HT1080 (cell line): ENCODE measurements at places on chromosomes 7 and 10. TPM values are rescaled to one million over a fixed set of nuclear protein-coding genes. Genes with fewer than 3 reads are reported as not detected.
A peak's percentile ranks its signal among the peaks of the same experiment; 100 is the strongest.

DNA sequence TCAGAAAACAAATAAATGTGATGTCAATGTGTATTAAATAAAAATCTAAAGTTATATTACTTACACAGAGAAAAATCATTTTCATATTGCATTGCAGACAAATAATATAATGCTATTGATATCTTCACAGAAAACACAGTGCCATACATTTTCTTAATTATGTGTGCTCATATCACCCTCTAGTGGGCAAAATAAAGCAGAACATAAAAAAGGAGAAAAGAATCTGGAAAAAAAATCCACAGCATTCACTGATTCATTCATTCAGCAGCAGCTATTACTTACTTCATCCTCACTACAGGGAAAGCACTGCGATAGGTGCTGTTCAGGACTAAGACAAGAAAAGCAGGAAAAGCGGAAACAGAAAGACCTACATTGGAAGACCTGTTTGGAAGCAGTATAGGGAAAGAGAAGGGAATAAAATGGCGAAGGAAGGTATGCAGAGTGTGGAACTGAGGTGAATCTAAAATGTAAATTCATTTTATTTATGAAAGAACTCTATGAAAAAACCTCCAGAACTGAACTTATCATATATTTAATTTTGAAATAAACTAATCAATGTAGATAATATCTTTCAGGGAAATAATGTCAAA is 73.2 kb downstream of the POT1 start:
- peak; percentile 66 for DNase-seq

- DNase-seq, result peak; percentile 92
These were observed 15.8 kb downstream of the BTBD16 start for GRCh38 chr10:122286867-122287266.

GRCh38 chr7:138226001-138226476 is 149.8 kb downstream of the AKR1D1 start:
- peak; percentile 68 for DNase-seq

DNA sequence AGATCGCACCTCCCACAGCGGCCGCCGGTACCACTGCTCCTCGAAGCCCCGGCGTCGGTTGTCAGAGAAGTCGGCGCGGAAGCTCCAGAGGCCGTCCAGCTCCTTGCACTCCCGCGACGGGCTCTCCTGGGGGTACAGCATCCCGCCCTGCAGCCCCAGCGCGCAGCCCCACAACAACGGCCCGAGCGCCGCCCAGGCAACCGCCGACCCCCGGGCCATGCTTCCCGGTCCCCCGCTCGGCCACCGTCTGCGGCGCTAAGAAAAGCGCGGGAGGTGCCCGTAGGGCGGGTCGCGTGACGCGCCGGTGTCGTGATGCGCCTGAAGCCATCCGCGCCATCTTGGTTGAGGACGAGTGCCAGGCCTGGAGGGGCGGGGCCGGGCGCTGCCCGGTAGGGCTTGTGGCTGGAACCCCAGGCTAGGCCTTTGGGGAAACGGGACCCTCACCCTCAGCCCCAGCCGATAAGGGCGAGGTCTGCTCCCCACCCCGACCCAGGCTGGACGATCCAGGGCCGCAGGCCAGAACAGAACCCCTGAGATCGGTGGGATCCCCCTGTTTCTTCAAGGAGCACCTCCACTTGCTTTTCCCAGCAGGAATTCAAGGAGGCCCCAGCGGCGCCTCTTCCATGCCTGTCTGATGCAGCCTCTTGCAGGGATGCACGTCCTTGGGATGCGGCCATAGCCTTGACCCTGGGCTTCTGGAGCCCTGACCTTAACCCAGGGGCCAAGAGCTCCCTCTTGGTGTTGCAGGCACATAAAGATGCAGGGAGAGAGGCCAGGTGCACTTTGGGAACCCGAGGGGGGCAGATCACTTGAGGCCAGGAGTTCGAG is at the start of gene GUSB:
TSS of gene GUSB (minus strand) at position 249 of the 828 bp plus-strand sequence. CDS start at position 219, 30 bp downstream.
- peak; percentile 85 for DNase-seq

DNA sequence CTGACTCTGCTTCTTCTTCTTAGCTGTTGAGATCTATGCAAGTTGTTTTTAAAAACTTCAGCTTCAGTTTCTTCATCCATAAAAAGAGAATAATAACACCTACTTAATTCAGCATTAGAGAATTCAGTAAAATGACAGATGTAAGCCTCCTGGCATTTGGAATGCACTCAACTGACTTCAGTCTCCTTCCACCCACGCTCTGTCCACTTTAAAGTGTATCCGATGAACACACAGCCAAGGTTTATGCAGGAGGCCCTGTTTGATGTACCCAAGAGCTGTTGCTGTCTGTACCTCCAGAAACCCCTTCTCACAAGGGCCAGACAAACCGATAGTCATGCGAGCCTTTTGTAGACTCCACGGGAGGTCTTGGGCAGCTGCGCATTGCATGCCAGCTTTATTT is 27.1 kb upstream of the SLC35B4 start:
- no peak for DNase-seq

- no peak for DNase-seq
These were observed 25.2 kb downstream of the NUB1 start for GRCh38 chr7:151366880-151367222.

DNA sequence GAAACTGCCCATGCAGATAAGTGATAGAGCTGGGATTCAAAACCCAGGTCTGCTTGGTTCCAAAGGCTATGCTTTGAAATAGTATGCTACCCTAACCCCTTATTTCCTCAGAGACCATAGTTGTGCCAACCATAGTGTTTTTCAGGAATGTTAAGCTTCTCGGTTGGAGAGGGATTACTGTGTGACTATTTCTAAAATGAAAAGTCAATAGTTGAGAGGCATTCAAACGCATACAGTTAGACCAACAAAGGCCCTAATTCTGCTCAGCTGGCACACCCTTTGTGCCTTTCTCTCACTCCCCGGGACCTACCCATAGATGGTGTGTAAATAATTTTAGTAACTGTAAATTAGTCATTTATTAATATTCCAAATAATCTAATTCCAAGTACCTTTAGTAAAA is 64.6 kb upstream of the RNF148 start:
- no peak for DNase-seq

DNA sequence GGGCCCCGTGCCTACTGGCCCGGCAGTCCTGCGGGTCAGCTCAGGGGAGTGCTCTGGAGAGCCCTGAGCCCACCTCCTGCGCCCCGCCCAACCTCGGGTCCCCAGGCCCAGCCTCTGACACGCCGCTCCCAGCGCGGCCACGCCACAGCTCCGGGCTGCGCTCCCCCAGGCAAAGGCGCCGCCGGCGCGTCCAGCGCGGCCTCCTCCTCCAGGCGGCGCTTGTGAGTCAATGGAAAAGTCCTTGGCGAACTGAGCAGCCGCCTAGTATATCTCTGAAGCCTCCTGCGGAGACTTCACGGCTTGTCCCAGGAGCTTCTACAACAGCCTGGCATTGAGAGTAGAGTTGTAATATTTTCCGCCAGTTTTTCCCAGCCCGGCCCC is 29.5 kb upstream of the BMS1 start:
- DNase-seq, result peak; percentile 72

- DNase-seq, result no peak
These were observed 182.1 kb downstream of the EVX1 start for GRCh38 chr7:27424749-27425148.

GRCh38 chr7:49893131-49893530 is 119.7 kb downstream of the VWC2 start:
- DNase-seq, result no peak

DNA sequence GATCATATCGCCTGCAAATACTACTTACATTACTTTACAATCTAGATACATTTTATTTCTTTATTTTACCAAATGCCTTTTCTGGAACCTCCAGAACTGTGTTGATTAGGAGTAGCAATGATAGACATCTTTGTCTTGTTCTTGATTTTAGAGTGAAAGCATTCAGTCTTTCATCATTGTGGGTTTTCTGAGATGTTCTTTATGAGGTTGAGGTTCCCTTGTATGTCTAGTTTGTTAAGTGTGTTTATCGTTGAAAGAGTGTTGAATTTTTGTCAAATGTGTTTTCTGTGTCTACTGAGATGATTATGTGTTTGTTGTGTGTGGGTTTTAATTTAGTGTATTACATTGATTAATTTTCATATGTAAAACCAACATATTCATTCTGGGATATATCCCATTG is 17.1 kb downstream of the SEPTIN7 start:
- no peak for DNase-seq

GRCh38 chr10:71812016-71812912 is 38.8 kb downstream of the PSAP start:
- DNase-seq, result peak; percentile 47

DNA sequence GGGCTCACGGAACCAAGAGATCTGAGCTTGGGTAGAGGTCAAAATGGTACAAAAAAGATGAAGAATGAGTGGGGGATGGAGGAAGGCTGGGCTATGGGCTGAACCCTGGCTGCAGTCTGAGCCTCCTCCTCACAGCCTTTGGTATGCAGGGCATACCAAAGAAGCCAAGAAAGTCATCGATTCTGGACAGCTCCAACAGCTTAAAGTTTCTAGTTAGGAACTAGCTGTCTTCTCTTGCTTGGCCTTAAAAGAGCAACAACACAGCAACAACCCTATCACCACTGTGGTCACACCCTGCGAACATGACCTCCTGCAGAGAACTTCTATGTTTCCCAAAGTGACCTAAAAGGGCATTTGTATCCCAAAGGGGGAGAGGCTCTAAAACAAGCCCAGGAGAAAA is 126.1 kb upstream of the EFCAB10 start:
- no peak for DNase-seq

The PHTF2 gene
- 16.5 and 18.0 TPM in 2 replicates for total RNA-seq

The SLC18A3 gene
- not detected in 2 replicates for total RNA-seq

The NKX2-3 gene
- total RNA-seq, result not detected in 2 replicates

The ASZ1 gene
- total RNA-seq, result not detected in 2 replicates

The EPO gene
- total RNA-seq, result not detected in 2 replicates
